ENCODE measurements at places on chromosomes 5 and 9. TPM values are rescaled to one million over a fixed set of nuclear protein-coding genes. Genes with fewer than 3 reads are reported as not detected.

- peaks cover 6% of the 10 kb centered on the region for H3K4me1 ChIP-seq
- H3K27me3 ChIP-seq, result no peaks in the 10 kb centered on the region
- H3K36me3 ChIP-seq, result no peaks in the 10 kb centered on the region
- no peak for DNase-seq
These were observed 221.8 kb downstream of the ENC1 start for GRCh38 chr5:74418709-74419108.

- no peak overlapping the region for H3K4me3 ChIP-seq
- no peak overlapping the region for H3K27ac ChIP-seq
- DNase-seq, result no peak
- H3K36me3 ChIP-seq, result no peaks in the 10 kb centered on the region
- H3K4me1 ChIP-seq, result no peaks in the 10 kb centered on the region
These were observed 236.4 kb upstream of the DAB2 start for GRCh38 chr5:39661026-39661779.

DNA sequence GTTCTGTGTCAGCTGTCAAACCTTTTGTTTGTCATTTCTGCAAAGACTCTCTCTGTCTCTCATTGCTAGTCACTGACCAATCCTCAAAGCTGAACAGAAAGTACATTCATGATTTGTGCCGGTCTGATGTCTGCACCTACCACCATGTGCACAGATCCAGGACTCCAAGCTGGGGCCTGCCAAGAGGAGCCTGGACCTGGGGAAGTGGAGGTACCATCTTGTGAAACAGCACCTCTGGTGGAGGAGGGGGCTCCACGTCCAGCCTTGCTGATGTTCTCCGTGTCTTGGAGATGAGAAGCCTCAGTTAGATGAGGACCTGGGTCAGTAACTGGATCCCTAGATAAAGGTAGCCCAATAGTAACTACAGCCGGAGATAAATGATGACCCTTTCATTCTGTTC, 98.9 kb downstream of the TENT4A start:
- H3K4me3 ChIP-seq, result no peak overlapping the region
- H3K36me3 ChIP-seq, result no peaks in the 10 kb centered on the region
- no peaks in the 10 kb centered on the region for H3K4me1 ChIP-seq

RABEPK gene
- total RNA-seq, result 19.3 TPM

BTNL3 gene
- total RNA-seq, result not detected

LNPEP gene
- total RNA-seq, result 33.8 TPM

ISCA1 gene
- 31.6 TPM for total RNA-seq

SRD5A1 gene
- total RNA-seq, result 7.9 TPM
